ENCODE measurements at places on chromosomes 12 and 14. TPM values are rescaled to one million over a fixed set of nuclear protein-coding genes. Genes with fewer than 3 reads are reported as not detected.

The SYCP3 gene
- total RNA-seq = 0.70 TPM

The FLVCR2 gene
- total RNA-seq = 1.3 TPM

The SLC4A8 gene
- 11.4 TPM for total RNA-seq

The KRT82 gene
- not detected for total RNA-seq

The ANKRD33 gene
- not detected for total RNA-seq

The DNAI7 gene
- not detected for total RNA-seq

The FGD4 gene
- 0.17 TPM for total RNA-seq

The NANOG gene
- not detected for total RNA-seq

The CHPT1 gene
- total RNA-seq = 14.6 TPM

The NGB gene
- total RNA-seq = not detected

The OAS2 gene
- 126 TPM for total RNA-seq

The HSP90B1 gene
- total RNA-seq = 315 TPM

The IFNG gene
- 2.4 TPM for total RNA-seq

The DAD1 gene
- 140 TPM for total RNA-seq

The LYZ gene
- 0.14 TPM for total RNA-seq

The CCDC175 gene
- not detected for total RNA-seq

The LIN7A gene
- total RNA-seq = not detected

The AQP6 gene
- not detected for total RNA-seq

The FAM186B gene
- 0.19 TPM for total RNA-seq

The TMTC2 gene
- total RNA-seq = 3.5 TPM

Measured in activated naive CD4-positive, alpha-beta T cell treated with anti-CD3 and anti-CD28 coated beads, Interleukin-2, amount 10 ng/mL, durations not matched to agents 5 hours and 36 hours (primary cell).